Left kidney (tissue), 8 donors: ENCODE measurements at places on chromosomes 3 and 15. TPM values are rescaled to one million over a fixed set of nuclear protein-coding genes. Genes with fewer than 3 reads are reported as not detected.

Gene LINGO1
- polyA plus RNA-seq = 12.8 TPM

Gene OGG1
- polyA plus RNA-seq = 72.2 TPM

Gene ENTPD3
- polyA plus RNA-seq = 2.9 TPM

Gene RBP2
- polyA plus RNA-seq = 0.75 TPM

Gene MKRN3
- polyA plus RNA-seq = 3.8 TPM

Gene CHRFAM7A
- polyA plus RNA-seq = 6.9 TPM

Gene EHHADH
- 30.8 TPM for polyA plus RNA-seq

Gene CHRNA7
- 37.3 TPM for polyA plus RNA-seq

Gene GABRA5
- 0.38 TPM for polyA plus RNA-seq

Gene SERPINI2
- 1.9 TPM for polyA plus RNA-seq

Gene TPRG1
- 0.68 TPM for polyA plus RNA-seq

Gene LRRC31
- polyA plus RNA-seq = 0.38 TPM

Gene PLA2G4B
- 16.4 TPM for polyA plus RNA-seq

Gene SLMAP
- polyA plus RNA-seq = 59.4 TPM

Gene SPTBN5
- polyA plus RNA-seq = 2.8 TPM

Gene KNG1
- polyA plus RNA-seq = 56.9 TPM
